ENCODE measurements at places on chromosomes 2 and 18.

GRCh38 chr2:168649105-168649504, 153.3 kb upstream of the NOSTRIN start:
- no peak for DNase-seq

DNA sequence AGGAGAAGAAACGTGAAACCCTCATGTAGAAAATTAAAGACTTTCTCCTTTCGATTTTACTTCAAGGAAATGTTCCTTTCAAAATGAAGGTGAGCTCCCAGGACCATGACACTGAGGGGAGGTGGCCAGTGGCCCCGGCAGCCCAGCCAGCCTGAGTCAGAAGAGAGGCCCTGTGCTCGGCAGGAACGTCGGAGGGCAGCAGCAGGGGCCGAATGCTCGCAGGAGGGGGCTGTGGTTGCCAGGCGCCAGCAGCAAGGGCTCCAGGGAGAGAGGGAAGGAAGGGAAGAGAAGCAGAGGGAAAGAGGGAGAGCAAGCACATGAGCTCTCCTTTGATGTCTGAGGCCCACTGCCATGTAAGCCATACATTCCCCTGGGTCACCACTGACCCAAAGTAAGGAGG, 73.3 kb upstream of the ACKR3 start:
- no peak for DNase-seq

DNA sequence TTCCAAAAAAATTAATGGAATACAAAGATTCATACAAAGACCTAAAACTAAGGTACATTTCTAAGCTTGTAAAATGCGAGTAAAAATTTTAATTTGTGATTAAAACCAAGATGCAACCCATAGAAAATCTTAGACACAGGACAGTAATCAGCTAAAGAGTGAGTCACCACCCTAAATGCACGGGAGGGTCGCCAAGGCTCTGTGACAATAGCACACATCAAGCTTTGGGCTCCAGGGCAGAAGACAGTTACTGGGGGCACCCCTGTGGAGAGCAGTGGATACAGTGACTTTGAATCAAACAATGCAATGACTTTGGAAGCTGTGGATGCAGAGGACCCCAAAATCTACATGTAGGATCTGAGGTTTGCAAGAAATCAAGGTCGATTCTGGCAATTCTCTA, 7.5 kb downstream of the FLACC1 start:
- DNase-seq: no peak

GRCh38 chr2:41441958-41442357, 605.9 kb upstream of the PKDCC start:
- DNase-seq: no peak

- no peak for DNase-seq
These were observed 4.0 kb downstream of the PKP4 start for GRCh38 chr2:158460632-158461297.

DNA sequence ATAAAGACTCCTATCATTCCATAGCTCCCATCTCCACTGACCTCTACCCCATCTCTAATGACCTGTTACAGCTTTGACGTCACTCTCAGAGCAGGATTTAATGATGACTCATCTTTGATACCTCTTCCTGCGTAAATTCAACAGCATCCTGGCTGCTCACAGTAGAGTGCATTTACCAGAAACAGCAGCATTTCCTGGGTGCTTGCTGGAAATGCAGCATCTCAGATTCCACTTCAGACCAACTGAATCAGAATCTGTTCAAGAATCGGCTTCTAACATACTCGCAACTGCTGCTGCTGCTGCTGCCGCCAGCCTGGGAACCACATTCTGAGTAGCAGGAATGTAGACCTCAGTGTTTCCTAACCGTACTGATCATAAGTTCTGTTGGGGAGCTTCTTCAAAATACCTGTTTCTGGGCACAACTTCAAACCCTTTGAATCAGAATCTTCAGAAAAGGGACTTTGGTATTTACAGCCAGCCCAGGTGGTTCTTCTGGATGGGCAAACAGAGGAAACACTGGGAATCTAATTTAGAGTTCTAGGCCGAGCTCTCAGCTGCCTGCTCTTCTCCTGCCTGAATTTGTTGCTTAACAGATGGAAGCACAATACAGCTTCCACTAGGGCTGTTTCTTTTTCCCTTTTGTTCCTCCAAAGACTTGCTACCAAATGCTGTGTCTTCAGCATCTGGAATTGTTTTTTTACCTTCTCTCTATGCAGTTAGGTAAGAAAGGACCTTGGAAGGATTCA, 241.4 kb downstream of the NCKAP5 start:
- DNase-seq: no peak

DNA sequence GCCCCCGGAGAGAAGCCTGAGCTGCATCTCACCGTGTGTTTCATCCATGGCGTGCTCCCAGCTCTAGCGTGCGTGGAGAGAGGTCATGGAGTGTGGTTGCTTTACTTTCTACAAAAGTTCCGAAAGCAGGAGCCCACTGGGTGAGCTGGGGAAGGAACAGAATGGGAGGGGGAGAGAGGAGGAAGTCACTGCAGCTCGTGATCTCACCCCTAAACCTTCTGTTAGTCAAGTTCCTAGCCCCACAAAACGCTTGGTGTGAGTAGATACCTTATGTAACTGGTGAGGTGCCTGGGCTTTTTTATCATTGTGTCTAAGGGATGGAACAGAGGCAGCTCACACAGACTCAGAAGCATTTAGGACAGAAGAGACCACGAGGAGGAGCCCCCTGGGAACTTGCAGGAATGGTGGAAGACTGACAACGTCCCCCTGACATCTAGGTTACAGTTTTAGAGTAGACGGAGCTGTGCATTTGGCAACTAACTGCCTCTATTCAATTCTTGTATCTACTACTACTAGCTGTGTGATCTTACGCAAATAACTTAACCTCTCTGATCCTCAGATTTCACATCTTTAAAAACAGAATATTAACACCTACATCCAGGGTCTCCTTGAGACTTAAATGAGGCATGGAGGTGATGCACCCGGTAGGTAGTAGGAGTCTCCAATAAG, 123.3 kb downstream of the ARL4C start:
- DNase-seq: no peak

GRCh38 chr18:56889621-56890020, 238.5 kb downstream of the WDR7 start:
- DNase-seq: no peak

GRCh38 chr18:34918856-34919255, 122.4 kb upstream of the MAPRE2 start:
- DNase-seq: no peak

DNA sequence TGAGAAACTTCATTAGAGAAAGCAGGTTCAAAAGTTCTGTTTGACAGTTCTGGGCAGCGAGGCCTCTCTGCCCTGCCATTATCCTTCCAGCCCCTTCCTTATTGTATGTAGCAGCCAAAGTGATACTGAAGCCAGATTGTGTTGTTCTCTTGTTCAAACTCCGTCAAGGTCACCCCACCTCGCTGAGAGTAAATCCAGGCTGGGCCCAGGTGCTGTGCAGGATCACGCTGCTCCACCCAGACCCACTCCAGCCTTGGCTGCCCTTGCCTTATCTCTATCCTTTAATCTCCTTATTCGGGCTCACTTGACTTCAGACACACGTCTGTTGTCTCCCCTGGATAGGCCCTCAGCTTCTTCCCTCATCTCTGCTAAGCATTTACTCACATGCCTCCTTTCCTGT, 196.1 kb downstream of the CPS1 start:
- DNase-seq: no peak

GRCh38 chr2:23509596-23510292, 124.8 kb downstream of the KLHL29 start:
- DNase-seq: no peak

GRCh38 chr2:210309548-210310233, 5.3 kb downstream of the MYL1 start:
- DNase-seq: no peak

GRCh38 chr2:240435948-240436682, 652 bp downstream of the GPC1 start:
- no peak for DNase-seq

- DNase-seq: no peak
These were observed 26.2 kb downstream of the KLF7 start for GRCh38 chr2:207139552-207139951.

- DNase-seq: no peak
These were observed 216.6 kb downstream of the RTP5 start for GRCh38 chr2:242085941-242086621.

- no peak for DNase-seq
These were observed 861.8 kb downstream of the BCL11A start for GRCh38 chr2:59691518-59692190.

GRCh38 chr2:214630402-214631045, 179.0 kb downstream of the BARD1 start:
- DNase-seq: no peak

DNA sequence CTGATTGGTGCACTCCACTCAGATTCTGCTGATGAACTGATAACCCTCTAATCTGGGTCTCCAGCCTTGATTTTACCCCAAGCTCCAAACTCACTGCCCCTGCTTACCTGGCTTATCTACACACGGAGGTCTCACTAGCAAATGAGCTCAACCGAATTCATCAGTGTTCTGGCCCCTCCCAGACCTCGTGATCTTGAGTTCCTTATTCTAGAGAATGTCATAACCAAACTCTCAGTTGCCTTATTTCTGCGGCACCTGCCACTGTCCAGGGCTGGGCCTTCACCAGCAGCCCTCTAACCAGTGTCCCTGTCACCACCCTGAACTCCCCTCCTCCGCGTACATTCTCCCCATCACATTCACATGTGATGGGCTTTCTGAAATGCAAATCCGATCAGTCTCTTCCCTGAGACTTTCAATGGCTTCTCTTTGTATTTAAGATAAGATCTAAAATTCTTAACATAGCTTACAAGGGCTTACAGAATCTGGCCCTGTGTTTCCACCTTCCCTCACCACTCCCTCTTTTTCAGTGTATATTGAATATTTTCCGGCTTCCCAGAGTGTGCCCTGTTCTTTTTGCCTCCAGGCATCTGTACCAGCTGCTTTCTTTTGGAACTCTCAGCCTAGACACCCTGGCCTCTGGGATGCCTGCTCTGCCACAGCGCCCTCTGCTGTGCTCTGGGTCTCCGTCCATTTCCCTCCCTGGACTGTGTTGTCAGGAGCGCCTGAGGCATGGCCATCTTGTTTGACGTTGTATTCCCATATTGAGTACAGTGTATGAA, 31.1 kb downstream of the NAB1 start:
- no peak for DNase-seq

GRCh38 chr2:109638795-109639194, 24.6 kb downstream of the SOWAHC start:
- no peak for DNase-seq

GRCh38 chr2:235553696-235554100, 59.9 kb downstream of the AGAP1 start:
- DNase-seq: no peak

DNA sequence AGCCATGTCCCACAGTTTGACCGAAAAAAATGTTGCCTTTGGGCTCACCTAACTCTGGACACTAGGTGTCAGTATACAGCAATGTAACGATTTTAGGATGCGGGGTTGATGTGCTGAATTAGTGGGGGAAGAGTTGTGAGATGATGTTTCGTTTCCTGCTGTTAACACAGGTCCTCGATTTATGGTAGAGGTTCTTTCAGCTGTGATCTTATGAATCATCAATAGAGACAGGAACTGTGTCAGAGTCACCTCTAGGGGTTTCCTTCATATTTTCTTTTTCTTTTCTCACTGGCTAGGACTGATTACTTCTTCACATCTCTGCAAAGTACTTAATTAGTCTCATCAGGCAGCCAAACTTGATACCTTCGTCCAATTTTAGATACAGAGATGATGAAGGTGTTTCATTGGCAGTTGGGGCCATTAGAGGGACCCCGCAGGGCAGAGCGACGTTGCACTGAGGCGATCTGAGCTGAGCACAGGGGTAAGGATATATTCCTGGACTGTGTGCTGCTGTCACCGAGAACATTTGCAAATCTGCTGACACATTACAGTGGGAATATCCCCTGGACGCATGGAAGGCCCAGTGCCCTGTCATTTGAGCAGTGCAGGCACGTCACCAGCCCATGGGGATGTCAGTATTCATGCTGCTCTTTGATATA, 10.2 kb upstream of the MMADHC start:
- DNase-seq: no peak

GRCh38 chr2:20555954-20556353, 94.9 kb downstream of the HS1BP3 start:
- no peak for DNase-seq

GRCh38 chr18:70425236-70425635, 136.4 kb downstream of the SOCS6 start:
- DNase-seq: no peak

DNA sequence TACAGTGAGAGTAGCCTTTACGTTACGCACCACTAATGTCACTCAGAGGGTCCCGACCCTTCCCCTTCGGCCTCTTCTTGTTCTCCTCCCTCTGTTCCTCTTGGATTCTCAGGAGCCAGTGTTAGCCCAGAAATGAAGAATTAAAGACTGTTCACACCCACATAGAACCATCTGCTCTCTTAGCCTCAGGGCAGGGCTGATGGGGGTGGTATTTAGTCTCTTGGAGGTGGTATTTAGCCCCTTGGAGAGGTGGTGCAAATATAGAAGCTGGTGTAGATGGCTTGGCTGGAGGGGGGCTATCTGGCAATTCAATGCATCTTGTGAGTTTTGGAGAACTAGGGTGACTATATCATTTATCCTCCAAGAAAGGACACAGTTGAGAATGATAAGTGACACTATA, 286.5 kb downstream of the PRKCE start:
- DNase-seq: no peak

- no peak for DNase-seq
These were observed 84.1 kb upstream of the ACKR3 start for GRCh38 chr2:236485519-236485918.

GRCh38 chr2:132668189-132668823, 1.7 kb downstream of the LYPD1 start:
- DNase-seq: no peak

DNA sequence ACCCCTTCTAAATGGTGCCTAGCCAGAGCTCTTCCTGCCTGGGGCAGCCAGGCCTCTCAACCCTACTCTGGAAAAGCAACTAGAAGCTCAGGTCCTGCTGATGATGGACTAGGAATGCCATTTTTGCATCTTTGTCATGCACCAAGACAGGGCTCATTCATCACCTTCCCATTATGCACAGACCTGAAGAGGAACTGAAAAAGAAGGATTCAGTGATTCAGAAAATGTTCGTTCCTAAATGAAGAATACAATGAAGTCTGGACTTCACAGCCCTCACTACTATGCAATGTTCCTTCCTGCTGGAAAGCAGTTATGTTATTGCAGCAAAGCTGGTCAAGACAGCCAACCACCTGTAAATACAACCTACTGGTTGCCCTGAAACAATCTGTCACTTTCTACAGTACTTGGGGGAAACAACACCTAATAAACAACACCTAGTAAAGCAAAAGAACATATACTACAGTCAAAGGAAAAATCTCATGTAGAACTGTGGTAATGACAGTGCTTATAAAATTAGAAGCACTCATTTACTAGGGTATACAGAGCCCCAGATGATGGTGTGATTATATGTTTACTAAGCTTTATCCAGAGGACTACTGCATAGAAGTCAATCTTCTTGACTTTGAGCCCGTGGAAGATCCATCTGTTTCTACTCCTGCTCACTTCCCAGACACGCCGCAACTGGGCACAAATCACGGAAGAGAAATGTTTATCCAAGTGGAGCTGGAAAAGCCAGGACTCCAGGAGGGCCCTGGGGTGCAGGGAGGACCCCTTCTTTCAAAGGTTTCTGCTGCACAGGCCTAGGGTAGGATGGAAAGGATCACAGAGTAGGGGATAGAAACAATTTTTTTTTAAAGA, 103.1 kb upstream of the THOC1 start:
- DNase-seq: no peak

- no peak for DNase-seq
These were observed 80.7 kb downstream of the CCBE1 start for GRCh38 chr18:59616501-59616900.
